Neural crest cell (in vitro differentiated cells): ENCODE measurements at places on chromosomes 1 and 21. TPM values are rescaled to one million over a fixed set of nuclear protein-coding genes. Genes with fewer than 3 reads are reported as not detected.

ASCL5 gene
- not detected in 2 replicates for total RNA-seq

LCE1A gene
- not detected in 2 replicates for total RNA-seq

ADORA1 gene
- total RNA-seq, result 1.9 and 2.0 TPM in 2 replicates

CTTNBP2NL gene
- total RNA-seq, result 39.0 and 43.6 TPM in 2 replicates

DNA sequence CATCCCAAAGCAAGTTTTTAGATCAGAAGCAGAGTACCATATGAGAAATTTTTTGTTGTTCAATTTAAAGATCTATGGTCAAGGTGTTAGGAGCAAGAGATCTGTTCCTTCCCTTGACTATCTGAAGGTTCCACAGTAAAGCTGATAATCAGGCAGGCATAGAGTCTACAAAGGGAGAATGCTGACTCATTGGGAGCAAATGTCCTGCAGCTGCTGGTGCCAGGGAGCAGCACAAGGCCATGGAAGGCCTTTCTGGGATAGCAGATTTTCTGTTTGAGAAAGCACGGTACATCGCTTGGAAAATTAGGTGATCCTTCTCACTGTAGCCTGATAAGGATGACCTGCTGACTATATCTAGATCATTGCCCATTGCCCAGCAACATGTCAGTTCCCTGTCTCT lies 210.1 kb upstream of the C1orf87 start:
- no peak for DNase-seq

DNA sequence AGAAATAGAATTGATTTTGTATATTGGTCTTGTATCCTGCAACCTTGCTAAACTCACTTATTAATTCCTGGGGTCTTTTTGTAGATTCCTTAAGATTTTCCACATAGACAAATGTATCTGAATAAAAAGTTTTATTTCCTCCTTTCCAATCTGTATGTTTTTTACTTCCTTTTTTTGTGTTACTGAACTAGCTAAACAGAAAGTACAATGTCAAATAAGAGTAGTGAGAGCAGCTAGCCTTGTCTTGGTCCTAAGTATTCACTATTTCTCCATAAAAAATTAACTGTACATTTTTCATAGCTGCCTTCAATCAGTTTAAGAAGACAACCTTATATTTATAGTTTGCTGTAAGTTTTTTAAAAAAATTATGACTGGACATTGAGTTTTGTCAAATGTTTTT lies 74.9 kb downstream of the FASLG start:
- no peak for DNase-seq

GRCh38 chr21:39855595-39855994 lies 11.6 kb upstream of the PCP4 start:
- DNase-seq, result no peak

DNA sequence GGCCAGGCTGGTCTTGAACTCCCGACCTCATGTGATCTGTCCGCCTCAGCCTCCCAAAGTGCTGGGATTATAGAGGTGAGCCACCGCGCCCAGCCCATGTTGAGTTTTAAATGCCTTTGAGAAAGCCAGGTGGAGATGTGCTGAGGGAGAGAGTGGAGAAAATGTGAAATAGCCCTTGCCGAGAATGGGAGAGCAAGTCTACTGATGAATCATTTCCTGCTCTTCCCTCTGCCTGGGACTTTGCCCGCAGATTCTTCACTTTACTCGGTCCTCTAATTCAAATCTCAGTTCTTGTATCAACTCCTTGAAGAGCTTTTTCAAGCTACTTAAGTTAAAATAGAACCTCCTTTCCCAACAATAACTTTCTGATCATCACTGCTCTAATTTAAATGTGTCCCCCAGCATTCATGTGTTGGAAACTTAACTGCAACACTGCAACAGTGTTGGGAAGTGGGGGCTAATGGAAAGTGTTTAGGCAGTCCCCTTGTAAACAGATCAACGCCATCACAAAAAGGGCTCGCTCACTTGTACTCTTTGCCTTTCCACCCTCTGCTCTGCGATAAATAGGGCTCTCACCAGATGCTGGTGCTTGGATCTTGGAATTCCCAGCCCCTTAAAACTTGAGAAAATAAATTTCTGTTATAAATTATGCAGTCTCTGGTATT lies 27.8 kb downstream of the OSBPL9 start:
- DNase-seq, result no peak

DNA sequence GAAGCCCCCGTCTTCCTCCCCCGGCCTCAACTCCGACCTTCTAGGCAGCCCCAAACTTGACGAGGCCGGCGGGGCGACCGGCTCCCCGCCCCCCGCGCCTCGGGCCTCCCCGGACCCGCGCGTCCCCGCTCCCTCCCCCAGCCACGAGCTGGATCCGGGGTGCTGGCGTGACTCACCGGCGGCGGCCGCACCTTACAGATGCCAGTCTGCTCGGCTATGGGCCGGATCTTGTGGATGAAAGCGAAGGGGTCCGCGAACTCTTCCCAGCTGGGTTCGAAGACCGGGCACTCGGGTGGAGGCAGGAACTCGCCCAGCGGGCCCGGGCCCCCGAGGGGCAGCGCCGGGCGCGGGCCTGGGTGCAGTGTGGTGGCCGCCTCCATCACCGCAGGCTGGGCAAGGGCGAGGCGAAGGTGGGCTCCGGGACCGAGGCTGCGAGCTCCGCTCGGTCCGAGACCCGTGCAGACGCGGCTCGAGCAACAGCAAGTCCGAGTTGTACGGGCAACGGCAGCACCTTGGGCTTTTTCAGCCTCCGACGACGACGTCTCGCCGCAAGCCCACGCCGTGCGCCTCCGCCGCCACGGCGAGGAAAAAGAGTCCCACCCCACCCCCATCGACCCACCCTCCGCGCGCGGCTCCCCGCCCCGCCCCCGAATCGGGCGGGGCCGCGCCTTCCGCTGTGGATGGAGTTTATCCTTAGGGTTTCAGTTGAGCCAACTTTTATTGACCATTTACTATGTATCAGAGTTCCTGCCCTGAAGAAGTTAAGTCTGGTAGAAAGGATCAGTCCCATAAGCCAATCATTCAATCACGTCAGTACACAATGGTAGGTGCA lies at the start of gene KDM5B:
TSS of gene KDM5B (minus strand) at position 496 of the 832 bp plus-strand sequence. CDS start at position 380, 116 bp downstream.
- peak; percentile 69 for DNase-seq

DNA sequence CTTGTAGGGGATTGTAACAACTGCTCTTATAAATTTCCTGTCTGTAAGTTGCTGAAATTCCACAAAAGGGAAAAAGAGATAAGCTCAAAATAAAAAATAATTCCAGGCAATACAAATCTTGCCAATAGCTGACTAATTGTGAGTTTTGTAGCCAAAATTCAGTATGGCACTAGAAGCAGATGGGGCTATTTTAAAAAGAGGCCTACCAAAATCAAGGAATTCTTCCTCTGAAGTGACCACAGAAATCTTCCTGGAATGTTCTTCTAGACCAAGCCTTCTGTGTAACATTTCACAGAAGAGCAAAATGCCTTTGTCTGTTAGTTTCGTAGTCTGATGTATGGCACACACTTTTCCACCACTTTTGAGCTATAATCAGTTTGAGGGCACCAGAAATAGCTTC lies 127.6 kb downstream of the CYYR1 start:
- DNase-seq, result no peak

DNA sequence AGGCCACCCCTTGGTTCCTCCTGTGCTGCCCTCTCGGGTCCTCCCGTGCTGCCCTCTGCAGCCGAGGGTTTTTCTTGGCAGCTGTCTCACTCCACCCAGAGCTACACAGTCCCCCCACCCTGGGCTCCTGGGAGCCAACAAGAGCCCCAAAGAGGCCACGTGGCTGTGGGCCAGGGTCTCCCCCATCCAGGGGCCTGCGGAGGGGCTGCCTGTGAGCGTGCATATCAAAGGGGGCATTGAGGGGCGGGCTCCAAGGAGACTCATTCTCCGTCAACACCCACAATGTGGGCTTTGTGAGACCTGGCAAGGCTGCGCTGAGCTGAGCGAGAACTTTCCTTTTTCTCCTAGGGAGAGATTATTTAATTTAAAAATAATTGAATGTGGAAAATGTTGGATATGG lies 108.7 kb upstream of the ARHGEF16 start:
- DNase-seq, result no peak
